ENCODE measurements at places on chromosomes 7 and 10.
A peak's percentile ranks its signal among the peaks of the same experiment; 100 is the strongest.

DNA sequence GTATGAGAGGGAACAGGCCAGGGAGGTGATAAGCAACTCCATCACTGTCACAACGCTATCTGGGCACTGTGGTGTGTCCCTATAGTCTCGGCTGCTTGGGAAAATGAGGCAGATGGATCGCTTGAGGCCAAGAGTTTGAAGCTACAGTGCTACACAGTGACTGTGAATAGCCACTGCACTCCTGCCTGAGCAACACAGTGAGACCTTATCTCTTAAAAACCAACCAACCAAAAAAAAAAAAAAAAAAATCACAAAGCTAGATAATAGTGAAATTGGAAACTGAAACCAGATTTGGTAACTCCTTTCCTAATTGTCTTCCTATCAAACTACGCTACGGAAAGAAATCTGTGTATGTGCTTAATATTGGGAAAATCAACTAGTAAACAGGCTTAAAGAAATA, 14.1 kb downstream of the MICU1 start:
- DNase-seq: no peak

- no peak for DNase-seq
These were observed 1.0 kb downstream of the FFAR4 start for GRCh38 chr10:93567277-93568104.

GRCh38 chr10:100710151-100710871, 35.1 kb upstream of the PAX2 start:
- DNase-seq: no peak

DNA sequence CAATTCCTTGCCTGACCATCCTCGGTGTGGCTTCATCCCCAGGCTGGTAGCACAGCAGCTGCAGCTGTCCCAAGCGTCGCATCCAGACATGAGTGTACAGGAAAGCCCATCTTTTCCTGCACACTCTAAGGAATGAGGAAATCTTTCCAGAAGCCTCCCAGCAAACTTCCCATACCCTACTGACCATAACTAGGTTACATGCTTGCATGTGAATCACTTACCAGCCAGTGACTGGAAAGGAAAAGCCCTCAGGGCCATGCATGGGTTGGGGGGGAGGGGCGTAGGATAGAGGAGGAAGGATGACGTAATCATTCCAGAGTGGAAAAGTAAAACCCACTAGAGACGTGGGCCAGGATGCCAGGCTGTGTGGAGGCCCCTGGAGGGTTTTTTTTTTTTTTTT, 18.9 kb upstream of the ZNF212 start:
- DNase-seq: no peak

GRCh38 chr10:7171825-7172224, 239.0 kb downstream of the SFMBT2 start:
- no peak for DNase-seq

DNA sequence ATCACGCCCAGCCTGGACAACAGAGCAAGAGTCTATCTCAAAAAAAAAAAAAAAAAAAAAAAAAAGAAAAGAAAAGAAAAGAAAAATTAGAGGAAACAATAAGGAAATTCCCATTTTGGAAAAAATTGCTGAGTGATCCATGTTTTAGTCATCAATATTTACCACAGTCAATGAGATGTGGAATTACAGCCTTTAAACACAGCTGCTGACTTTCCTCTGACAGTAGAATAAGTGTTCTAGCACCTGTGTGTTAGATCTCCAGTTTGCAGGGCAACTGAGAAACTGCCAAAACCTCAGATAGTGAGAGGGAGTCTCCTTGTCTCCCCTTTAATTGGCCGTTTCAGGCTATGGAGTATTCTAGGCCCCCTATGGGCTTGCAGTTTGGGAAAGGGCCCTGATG, 520.1 kb downstream of the KCNMA1 start:
- DNase-seq: no peak

- no peak for DNase-seq
These were observed 25.7 kb downstream of the STK32C start for GRCh38 chr10:132281915-132282666.

DNA sequence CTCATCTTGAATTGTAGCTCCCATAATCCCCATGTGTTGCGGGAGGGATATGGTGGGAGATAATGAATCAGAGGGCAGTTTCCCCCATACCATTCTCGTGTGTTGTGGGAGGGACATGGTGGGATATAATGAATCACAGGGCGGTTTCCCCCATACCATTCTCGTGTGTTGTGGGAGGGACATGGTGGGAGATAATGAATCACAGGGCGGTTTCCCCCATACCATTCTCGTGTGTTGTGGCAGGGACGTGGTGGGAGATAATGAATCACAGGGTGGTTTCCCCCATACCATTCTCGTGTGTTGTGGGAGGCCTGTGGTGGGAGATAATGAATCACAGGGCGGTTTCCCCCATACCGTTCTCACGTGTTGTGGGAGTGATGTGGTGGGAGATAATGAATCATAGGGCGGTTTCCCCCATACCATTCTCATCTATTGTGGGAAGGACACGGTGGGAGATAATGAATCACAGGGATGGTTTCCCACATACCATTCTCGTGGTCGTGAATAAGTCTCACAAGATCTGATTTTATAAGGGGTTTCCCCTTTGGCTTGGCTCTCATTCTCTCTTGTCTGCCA, 271.0 kb downstream of the MAD1L1 start:
- DNase-seq: peak; percentile 46

DNA sequence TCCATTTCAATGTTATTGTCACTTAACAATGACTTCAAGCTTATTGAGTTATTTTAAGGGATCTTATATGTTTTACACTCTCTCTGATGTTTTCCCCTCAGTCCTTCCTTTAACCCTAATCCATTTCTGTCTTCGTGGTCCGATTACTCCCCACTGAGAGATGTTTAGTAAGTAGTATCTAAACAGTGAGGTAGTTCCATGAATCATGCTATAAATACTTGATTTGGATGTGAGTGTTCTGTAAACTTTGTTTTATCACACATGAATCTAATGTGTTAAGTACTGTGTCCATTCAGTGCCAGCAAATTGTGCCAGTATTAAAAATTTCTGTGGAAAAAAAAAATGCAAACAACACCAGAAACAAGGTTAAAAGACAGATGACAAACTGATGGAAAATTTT, 18.6 kb downstream of the RPP30 start:
- no peak for DNase-seq

- no peak for DNase-seq
These were observed 51.1 kb upstream of the IL6 start for GRCh38 chr7:22675917-22676343.

- DNase-seq: no peak
These were observed 45.6 kb downstream of the ZNF487 start for GRCh38 chr10:43482319-43483078.

DNA sequence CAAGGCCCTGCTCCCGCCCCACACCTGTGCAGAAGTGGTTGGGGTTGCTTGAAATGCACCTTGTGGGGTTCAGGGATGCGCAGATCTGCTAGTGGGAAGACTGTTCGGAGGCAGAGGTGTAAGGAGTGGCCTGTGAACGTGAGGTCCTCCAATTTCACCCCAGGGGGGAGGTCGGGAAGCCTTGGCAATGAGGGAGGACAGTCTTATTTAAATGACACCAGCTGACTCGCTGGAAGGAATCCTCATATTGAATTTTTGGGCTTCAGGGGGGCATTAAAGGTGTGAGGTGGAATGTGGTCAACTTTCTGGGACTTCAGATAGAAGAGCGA, 218.8 kb upstream of the CELF2 start:
- no peak for DNase-seq

DNA sequence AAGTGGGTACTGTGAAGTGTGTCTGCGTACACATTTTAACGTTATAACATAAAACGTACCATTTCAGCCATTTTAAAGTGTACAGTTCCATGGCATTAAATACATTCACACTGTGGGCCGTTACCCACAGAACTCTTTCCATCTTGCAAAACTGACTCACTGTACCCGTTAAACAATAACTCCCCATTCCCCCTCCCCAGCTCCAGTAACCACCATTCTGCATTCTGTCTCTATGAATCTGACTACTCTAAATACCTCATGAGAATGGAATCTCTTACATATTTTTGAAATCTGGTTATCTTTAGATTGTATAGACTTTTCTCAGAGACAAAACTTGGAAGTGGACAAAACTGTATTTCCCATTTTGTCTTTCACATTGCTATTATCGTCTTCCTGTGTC, 9.3 kb downstream of the ARL3 start:
- no peak for DNase-seq

DNA sequence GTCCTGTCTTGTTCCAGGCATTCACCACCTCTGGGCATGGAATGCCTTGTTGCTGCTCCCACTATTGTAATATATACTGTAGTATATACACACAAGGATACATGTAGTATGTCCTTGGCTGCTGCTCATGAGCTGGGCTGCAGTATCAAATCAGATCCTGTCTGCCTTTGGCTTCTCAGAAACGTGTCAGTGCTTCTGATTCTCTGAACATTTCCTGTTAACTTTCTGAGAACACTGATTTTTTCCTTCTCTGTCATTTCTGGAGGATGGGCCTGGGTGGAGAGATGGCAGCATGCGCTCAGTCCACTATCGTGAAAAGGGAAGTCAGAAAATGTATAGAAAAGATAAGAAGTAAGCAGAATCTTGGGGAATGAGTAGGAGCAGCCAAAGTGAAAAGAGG, 12.2 kb downstream of the SFTPA2 start:
- no peak for DNase-seq

DNA sequence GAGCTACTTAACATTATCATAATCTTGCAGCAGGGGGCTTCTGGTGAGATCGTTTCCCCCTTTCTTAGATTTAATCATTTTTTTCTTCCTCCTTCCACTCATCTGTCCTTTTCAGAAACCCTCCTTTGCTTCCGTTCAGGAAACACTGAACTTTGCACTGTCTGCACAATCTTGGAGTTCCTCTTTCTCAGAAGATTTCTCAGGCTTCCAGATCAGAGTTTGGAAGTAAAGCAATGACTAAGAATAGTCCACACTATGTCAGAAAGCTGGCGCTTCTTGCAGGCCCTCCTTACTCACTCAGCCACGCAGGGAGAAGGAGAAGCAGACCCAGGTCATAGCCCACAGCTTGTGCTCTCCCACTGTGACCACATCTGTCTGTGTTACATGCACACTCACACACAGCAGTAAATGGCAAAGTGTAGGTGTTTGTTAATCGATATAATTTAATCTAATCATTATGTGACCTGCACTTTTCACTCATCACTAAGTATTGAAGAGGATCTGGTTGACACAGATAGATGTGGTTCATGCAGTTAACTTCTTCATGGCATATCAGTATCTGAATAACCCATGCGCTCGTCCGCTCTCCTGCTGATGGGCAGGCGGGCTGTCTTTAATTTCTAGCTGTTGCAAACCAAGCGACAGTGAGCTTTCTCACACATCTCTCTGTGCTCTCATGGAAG, 30.2 kb downstream of the ALOX5 start:
- DNase-seq: no peak

DNA sequence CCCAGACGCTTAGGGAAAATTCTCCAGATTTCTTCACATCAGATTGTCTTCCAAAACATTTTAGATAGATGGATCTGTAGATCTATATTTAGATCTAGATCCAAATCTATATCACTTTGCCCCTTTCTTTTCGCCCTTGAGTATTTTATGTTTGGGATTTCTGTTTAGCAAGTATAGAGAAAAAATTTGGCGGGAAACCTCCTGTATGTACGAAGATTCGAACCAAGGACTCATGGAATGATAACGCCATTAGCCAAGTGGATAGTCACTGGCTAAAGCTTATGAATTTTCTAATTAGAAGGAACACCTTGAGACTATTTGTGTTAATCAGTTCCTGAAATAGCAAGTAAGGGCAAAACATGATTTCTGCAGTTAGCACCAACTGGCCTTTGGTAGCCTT, 1.2 kb downstream of the THNSL1 start:
- DNase-seq: no peak

- no peak for DNase-seq
These were observed 14.7 kb upstream of the BMS1 start for GRCh38 chr10:42767906-42768305.

DNA sequence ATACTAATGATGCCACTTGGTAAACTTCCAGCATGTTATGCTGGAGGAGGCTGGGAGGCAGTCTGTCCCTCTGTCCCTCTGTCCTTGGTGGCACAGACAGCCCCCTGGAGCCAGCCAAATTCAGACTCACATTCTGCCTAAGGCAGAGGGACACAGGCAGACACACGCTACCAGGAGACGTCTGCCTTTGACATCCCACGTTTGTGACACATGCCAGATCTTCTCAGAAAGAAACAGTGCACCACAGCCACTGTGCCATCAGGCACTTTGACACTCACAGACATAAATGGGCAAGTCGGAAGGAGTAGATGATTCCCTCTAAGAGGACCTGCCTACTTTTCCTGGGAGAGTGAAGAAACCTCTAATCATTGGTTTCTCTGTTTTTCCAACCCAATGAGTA, 467.0 kb downstream of the DPP6 start:
- no peak for DNase-seq
